Karpas-422 (cell line): ENCODE measurements at places on chromosomes 4 and X. TPM values are rescaled to one million over a fixed set of nuclear protein-coding genes. Genes with fewer than 3 reads are reported as not detected.

Gene YY2
- 0.60 and 0.94 TPM in 2 replicates for total RNA-seq

Gene OPN1MW2
- not detected in 2 replicates for total RNA-seq

Gene LAP3
- 141 and 146 TPM in 2 replicates for total RNA-seq

Gene CXCL9
- not detected in 2 replicates for total RNA-seq
